ENCODE measurements at places on chromosomes 5 and 9.
A peak's percentile ranks its signal among the peaks of the same experiment; 100 is the strongest.

DNA sequence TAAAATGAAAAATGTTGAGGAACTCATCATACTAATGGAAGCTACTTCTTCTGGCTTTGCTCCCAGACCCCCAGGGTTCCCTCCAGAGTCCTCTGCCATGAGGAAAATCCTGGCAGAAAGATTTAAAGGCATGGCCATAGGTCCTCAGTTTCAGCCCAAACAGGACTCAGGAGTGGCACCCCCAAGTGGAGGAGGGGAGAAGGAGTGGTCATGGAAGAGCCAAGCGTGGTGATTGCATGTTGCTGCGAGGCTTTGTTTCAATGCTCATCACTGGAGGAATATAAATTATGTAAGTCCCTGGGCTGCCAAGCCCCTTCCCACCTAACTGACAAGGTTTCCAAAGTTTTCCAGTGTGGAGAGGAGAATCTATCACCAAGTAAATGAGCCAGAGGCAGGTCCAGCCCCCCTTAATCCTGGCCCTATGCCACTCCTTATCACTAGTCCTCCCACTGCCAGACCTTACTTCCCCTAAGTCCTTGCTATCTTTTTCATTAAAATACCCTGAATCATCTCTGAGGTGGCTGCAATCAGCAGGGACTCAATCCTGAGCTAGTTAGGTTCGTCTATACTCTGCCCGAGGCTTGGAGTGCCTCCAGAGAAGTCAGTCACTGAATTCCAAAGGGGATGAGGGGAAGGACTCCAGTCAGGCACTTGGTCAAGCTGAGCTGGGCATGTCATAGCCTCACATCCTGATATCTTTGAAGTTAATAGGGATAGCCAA lies 70.7 kb upstream of the TAF1L start:
- DNase-seq = no peak

- DNase-seq = no peak
Observed at GRCh38 chr5:16787278-16787677, 148.8 kb downstream of the MYO10 start.

- DNase-seq = no peak
Observed at GRCh38 chr9:20978249-20978648, 53.2 kb downstream of the HACD4 start.

GRCh38 chr9:98960409-98960808 lies 16.7 kb downstream of the COL15A1 start:
- no peak for DNase-seq

DNA sequence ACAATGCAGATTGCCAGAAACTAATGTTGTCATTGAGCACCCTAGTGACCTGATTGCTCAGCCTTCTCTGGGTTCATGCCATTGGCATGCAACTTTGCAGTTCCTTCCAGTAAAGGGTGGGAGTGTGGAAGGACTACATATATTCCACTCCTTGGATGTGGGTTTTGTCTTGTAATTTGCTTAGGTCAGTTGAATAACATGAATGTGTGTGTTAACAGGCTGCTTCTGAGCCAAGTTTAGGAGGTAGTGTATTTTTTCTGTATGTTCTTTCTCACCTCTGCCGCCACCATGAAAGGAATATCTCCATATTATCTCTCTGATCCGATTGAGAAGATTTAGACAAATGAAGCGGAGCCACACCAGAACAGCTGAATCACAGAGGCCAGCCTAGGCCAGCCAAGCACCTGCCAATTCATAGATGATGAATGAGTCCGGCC lies 1929.6 kb upstream of the CDH6 start:
- no peak for DNase-seq

GRCh38 chr5:76684756-76685519 lies 31.0 kb upstream of the F2R start:
- peak; percentile 26 for DNase-seq

DNA sequence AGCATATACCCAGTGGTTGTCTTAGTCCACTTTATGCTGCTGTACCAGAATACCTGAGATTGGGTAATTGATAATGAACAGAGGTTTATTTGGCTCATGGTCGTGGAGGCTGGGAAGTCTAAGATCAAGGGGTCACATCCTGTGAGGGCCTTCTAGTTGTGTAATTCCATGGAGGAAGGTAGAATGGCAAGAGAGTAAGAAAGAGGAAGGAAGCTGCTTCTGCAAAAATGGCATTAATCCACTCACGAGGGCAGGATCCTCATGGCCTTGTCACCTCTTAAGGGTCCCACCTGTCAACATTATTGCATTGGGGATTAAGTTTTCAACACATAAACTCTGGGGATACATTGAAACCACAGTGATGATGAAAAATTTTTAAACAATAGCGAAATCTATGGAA lies 17.0 kb downstream of the BTNL8 start:
- no peak for DNase-seq

GRCh38 chr5:151345808-151346478 lies 1.4 kb downstream of the SLC36A2 start:
- DNase-seq = no peak

GRCh38 chr5:170161069-170161468 lies 55.4 kb downstream of the FOXI1 start:
- no peak for DNase-seq

GRCh38 chr5:5751498-5751897 lies 329.0 kb downstream of the ICE1 start:
- no peak for DNase-seq

DNA sequence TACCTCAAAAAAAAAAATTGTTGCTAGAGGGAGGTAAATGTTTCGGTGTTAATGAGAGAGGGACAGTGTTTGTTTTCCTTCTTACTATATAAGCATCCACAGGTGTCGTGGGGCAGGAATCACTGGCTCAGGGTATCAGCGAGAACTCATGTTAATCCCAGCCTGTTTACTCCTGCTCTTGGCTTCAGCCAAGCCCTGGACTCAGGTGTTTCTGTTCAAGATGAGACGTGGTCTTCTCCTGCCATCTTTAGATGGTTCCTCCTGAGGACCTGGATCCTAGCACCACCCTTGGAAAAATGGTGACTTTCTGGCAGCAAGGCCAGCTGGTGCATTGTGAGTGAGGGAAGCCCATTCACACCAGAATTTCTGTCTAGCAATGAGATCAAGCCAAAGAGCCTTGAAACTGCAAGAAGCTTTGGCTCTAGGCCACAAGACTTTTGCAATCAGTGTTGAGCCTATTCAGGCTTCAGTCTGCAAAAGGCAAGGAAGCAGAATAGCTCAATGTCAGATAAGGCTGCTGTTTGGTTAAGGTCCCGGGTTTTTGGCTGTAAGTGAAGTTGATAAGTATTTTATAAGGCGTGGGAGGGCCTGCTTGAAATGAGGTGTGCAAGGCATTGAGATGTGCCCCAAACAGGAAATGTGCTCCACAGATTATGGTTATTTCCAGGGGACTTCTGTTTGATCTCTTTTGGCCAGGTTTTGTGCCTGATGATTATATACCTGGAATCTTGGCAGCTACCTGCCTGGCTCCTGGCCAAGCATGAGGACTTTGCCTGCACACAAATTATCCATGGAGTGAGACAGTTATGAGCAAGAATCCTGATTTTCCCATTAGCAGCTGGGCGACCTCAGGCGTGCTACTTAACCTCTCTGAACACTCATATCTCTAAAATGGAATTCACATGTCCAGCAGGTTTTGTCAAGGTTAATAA lies 99.8 kb downstream of the TENT4A start:
- peak; percentile 82 for DNase-seq

GRCh38 chr9:84340535-84340934 lies at the start of gene SLC28A3:
SLC28A3 (minus strand) TSS chr9:84340758; CDS start chr9:84340633, 125 bp downstream.
- peak; percentile 52 for DNase-seq

GRCh38 chr9:134690301-134690751 lies 48.7 kb downstream of the COL5A1 start:
- no peak for DNase-seq

- no peak for DNase-seq
Observed at GRCh38 chr9:136693135-136693489, 5.9 kb upstream of the AGPAT2 start.

DNA sequence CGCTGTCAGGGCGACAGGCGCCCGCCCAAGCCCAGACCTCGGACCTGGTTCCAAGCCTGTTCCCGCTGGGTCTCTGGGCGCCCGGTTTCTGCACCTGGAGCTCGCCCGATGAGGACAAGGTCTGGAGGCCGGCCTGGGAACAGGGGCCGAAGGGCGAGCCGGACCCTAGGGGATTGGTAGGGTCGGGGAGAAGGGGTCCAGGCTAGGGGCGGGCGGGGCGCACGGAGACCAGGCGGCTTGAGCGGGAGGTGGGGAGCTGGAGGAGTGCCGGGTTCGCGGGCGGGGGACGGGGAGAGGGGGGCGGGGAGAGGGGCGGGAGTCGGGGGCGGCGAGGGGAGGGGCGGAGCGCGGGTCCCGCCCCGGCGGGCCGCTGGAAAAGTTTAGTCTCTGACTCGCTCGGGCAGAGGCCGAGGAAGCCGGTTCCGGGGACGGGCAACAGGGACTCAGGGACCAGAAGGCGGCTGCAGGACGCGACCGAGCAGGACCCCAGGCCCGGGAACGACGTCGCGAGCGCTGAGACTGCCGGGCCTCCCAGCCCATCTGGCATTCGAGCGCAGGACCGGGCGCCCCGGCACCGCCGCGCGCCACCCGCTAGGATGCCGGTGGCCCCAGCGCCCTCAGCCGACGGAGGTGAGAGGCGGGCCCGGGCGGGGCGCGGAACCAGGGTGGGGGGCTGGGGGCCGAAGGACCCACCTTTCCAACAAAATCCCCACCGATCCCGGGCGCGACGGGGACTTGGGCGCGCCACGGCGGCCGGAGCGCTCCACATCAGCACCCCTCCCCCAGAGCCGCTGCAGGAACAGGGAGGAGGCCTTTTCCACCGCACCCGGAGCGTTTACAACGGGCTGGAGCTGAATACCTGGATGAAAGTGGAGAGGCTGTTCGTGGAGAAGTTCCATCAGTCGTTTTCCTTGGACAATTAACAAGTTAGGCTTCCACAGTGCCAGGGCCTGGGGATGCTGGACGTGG lies at the start of gene S1PR3:
TSS of gene S1PR3 (plus strand) at position 403 of the 969 bp plus-strand sequence. CDS start 9,733 bp downstream, outside the sequence.
- DNase-seq = peak; percentile 40

GRCh38 chr5:147168578-147169327 lies 66.1 kb upstream of the STK32A start:
- peak; percentile 12 for DNase-seq

DNA sequence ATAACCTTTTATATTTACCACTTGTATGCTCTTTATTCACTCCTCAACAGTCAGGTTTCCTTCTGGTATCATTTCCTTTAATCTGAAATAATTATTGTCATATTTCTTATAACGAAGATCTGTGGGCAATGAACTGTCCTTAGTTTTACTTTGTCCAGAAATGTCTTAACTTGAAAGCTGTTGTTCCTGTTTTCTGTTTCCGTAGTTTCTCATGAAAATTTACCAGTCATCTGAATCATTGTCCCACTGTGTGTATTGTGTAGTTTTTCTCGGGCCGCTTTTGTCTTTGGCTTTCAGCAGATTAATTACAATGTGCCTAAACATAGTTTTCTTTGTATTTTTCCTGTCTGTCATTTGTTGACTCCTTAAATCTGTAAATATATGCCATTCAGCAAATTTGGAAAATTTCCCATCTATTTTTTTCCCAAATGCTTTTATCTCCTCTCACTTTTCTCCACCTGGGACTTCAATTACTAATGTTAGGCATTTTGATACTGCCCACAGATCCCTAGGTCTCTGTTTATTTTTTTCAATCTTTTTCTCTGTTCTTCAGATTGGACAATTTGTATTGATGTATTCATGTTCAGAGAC lies 74.9 kb downstream of the PDE8B start:
- no peak for DNase-seq
